ENCODE measurements at places on chromosomes 5 and 9.

DNA sequence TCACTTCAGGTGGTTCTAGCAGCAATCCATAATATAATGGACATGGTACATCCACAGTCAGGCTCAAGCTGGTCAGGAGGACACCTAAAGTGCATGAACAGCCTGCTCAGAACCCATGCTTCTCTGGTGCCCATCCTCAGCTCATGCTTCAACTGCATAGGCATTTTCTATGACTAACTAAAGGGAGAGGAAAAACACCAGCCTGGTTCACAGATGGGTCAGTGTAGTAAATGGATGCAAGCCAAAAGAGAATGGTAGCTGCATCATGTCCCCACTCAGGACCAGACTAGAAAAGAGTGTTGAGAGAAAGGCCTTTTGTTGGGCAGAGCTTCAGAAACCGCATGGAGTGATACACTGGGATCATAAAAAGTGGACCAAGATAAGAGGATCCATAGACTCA lies 556.6 kb downstream of the TLE1 start:
- DNase-seq = no peak

- DNase-seq = no peak
These were observed 31.1 kb downstream of the RASA1 start for GRCh38 chr5:87298692-87299362.

- no peak for DNase-seq
These were observed 5.7 kb upstream of the C5orf46 start for GRCh38 chr5:147912011-147912410.

GRCh38 chr9:70318002-70318401 lies 59.2 kb downstream of the SMC5 start:
- DNase-seq = no peak

GRCh38 chr9:124814164-124814535 lies 37.2 kb downstream of the OLFML2A start:
- DNase-seq = no peak

DNA sequence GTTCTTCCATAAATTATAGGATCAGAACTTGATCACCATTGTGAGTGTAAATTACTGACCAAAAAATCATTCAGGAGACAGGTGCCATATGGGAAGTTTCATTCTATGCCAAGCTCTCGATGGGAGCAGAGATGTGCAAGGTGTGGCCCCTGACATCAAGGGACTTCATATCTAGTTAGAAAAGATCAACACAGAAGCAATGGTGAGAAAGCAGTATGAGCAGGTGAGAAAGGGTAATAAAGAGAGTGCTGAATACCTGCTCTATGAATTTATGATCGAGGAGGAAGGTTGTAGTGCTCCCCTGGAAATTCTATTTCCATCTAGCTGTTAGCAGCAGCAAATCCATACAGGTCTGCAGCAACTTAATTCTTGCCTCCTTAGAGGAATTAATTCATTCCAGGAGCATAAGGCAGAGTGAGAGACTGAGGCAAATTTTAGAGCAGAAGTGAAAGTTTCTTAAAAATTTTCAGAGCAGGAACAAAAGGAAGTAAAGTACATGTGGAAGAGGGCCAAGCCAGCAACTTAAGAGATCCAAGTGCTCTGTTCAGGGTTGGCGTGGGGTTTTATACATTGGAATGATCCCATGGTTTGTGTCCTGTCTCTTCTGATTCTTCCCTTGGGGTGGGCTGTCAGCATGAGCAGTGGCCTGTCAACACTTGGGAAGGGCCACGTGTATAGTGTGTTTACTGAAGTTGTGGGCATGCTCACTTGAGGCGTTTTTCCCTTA lies 181.8 kb downstream of the SAXO1 start:
- no peak for DNase-seq

DNA sequence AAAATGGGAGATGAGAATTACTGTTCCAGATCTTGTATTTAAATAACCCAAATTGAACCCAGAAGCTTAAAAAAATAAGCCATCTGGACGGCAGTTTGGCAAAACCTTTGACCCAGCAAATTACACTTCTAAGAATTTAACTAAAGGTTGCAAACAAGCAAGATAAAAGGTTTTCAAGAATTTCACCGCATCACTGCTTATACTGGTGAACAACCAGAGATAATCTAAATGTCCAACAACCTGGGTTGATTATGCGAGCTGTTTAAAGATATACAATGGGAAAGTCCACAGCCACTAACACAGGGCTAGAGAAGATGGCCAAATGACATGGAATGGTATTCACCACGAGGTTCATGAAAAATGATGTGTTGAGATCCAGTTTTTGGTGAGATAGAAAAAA lies 149.3 kb downstream of the GNAQ start:
- no peak for DNase-seq

GRCh38 chr9:86846656-86847055 lies 100.7 kb downstream of the GAS1 start:
- DNase-seq = no peak

GRCh38 chr9:100581081-100581480 lies 3.2 kb downstream of the CAVIN4 start:
- DNase-seq = no peak

GRCh38 chr5:126449751-126450271 lies 26.6 kb downstream of the GRAMD2B start:
- DNase-seq = peak; percentile 36

- DNase-seq = no peak
These were observed 6.9 kb downstream of the OLFML2A start for GRCh38 chr9:124783830-124784229.

GRCh38 chr9:125049212-125050049 lies 93.9 kb downstream of the SCAI start:
- no peak for DNase-seq

DNA sequence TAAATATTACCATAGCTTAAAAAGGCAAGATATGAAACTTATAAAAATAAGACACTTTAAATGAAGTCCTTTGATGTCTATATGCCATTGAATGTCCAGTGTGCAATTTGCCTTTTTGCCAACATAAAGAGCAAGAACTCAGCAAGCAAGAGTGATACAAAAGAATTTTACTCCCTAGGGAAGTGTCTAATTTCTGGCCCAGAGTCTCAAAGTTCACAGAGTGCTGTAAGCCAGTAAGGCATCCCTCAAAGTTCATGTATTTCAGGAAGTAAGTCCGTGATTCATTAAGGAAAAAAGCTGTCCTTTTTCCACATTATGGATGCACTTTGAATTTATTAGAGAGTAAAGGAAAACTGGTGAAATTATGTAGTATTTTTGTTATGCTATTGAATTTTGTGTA lies 185.2 kb downstream of the CCDC171 start:
- DNase-seq = no peak

DNA sequence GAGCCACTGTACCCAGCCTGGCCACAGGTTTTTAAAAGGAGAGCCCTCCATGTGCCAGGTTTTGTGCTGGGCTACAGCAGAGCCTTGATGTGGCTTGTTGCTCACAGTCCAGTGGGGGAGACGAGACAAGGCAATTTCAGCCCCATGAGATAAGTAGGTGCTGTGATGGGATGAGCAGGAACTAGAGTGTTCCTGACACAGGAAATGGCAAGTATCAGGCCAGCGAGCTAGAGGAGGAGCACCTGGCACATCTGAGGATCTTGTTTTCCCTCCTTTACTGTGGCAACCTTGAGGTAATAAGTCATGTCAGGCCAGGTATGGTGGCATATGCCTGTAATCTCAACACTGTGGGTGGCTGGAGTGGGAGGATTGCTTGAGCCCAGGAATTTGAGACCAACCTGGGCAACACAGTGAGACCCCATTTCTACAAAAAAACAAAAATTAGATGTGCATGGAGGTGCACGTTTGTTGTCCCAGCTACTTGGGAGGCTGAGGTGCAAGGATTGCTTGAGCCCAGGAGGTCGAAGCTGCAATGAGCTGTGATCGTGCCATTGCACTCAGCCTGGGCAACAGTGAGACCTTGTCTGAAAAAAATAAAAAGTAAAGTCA lies 3.8 kb upstream of the ZDHHC12 start:
- no peak for DNase-seq

- peak; percentile 28 for DNase-seq
These were observed 13.4 kb upstream of the TNIP1 start for GRCh38 chr5:151094030-151094851.

DNA sequence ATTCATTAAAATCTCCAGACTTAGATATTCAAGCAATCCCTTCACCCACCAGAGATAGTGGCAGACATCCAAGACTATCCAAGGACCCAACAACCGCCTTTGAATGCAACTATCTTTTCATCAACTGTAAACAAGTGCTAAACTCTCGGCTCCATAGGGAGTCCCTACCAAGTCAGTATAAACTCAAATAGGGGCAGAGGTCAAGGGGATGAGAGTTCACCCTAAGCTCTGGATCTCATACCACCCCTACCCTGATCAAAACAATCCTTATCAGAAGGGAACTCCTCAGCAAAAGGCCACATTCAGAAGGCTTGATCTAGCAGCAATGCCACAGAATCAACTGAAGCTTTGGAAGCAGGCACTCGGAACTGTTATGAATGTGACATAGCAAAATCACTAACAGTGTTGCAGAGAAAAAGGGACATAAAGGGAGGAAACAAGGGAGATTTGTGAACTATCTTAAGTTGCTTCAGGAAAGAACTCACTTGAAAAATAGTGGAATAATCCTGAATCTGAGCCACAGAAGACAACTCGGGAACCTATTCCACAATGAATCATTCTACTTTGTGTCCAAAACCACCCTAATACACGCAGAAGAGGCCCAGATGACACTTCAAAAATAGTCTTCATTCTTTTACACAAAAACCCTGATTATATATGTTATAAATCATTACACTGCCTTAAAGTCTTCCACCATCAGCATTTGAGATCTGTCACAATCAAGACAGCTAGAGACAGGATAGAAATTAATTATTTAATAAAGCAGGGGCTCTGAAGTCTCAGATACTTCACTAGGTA lies 49.8 kb downstream of the NR6A1 start:
- no peak for DNase-seq

DNA sequence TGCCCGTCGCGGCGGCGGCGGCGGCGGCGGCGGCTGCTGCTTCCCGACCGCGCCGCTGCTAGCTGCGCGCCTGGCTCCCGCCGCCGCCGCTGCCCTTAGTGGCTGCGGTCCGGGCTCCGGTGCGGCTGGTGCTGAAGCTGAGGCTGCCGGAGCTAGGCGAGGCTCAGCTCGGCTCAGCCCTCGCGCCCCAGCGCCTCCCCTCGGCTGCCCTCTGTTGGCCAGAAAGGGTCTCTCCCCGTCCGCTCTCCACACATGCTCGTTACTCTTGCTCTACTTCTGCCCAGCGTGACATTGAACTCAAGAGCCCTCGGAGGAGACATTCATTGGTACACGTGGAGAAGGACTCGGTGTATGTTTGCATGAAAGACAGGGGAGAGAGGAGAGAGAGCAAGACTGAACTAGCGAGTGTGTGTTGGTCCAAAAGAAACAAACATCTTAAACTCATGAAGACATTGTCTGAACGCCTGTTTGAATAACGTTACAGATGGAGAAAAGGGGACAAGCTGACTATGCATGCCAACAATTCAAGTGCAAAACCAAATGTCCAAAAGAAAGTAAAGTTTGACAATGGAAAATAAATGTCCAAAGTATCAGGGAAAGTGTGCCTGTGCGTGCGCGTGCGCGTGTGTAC lies at the start of gene HCN1:
Gene HCN1 (minus strand): TSS at position 175 of the 631 bp plus-strand sequence.
- no peak for DNase-seq

DNA sequence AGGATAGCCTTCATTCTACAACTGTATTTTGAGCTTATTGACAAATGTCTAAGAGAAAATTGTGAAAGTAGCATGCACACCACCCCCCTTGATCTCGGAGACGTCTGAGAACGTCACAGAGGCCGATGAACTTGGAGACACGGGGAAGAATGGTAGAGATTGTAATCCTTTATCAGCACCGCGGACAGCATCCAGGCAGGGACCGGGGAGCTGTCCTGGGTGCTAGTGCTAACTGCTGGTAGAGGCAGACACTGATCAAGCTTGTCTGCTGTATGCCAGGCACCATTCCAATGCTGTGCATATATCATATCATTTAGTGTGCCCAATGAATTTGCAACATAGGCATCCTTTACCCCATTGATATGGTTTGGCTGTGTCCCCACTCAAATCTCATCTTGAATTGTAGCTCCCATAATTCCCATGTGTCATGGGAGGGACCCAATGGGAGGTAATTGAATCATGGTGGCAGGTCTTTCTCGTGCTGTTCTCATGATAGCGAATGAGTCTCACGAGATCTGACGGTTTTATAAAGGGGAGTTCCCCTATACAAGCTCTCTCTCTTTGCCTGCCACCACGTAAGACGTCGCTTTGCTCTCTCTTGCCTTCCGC lies 98.8 kb downstream of the LHX2 start:
- DNase-seq = no peak

- DNase-seq = peak; percentile 48
These were observed 19.9 kb downstream of the SEMA4D start for GRCh38 chr9:89477811-89478630.

GRCh38 chr5:95081500-95081960 lies 203.4 kb downstream of the MCTP1 start:
- no peak for DNase-seq

DNA sequence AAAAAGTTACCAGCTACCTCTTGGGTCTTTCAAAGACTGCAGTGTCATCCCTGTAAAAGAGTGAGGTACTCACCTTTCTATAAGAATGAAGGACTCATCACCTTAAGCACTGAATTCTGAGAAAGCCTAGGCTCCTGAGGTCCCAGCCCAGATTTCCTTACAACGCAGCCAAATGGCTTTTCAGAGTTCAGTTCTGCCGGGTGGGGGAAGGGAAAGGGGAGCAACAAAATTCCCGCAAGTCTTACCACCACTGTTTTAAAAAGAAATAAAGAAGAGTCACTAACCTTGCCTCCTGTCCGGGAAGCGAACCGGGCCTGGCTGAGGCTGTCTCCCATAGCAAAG lies 373 bp downstream of the ADAMTS12 start:
- no peak for DNase-seq

- DNase-seq = no peak
These were observed 26.7 kb downstream of the NDUFS6 start for GRCh38 chr5:1827886-1828397.

- no peak for DNase-seq
These were observed 38.0 kb downstream of the MTMR12 start for GRCh38 chr5:32274548-32275395.

DNA sequence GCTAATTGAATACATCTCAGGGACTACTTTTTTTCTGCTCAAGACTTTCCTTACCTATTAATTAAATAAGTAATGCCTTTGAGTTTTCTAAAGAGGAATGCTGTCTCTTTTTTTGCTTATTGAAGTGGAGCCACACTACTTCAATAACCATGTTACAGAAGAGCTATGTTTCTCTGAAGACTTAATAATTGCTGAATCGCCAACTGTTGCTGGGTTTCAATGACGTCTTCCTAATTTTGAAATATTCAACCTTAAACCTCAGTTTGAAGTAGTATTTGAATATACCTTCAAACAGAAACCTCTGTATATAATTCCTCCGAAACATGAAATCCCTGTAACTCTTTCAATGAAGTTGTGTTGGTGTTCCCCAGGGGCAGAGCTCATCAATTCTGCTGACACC lies 21.0 kb downstream of the NUDT12 start:
- DNase-seq = no peak
